ENCODE measurements at places on chromosomes 7 and 10.

DNA sequence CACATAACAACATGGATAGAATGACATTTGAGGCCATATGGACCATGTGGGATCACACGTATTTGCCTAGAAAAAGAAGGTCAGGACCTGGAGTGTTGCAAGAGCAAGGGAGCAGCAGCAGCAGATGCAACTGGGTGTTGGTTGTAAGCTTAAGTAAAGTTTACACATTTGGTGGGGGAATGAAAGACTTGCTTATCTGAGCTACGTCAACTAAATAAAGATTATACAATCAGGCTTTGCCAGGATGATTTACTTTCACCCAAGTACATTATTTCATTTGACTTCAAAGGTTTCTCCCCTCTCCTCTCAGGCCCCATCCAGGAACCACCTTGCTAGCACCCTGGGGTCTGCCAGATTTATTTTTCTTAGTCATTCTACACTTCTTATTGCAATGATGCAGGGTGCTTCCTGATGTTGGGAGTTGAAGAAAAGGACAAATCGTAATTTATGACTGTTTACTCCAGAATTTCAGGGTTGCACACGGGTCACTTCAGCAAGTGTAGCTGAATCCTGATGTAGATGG lies 591.9 kb upstream of the IGFBP3 start:
- DNase-seq = no peak

- no peak for DNase-seq
Measured at GRCh38 chr7:106061301-106061979, 50.7 kb downstream of the SYPL1 start.

DNA sequence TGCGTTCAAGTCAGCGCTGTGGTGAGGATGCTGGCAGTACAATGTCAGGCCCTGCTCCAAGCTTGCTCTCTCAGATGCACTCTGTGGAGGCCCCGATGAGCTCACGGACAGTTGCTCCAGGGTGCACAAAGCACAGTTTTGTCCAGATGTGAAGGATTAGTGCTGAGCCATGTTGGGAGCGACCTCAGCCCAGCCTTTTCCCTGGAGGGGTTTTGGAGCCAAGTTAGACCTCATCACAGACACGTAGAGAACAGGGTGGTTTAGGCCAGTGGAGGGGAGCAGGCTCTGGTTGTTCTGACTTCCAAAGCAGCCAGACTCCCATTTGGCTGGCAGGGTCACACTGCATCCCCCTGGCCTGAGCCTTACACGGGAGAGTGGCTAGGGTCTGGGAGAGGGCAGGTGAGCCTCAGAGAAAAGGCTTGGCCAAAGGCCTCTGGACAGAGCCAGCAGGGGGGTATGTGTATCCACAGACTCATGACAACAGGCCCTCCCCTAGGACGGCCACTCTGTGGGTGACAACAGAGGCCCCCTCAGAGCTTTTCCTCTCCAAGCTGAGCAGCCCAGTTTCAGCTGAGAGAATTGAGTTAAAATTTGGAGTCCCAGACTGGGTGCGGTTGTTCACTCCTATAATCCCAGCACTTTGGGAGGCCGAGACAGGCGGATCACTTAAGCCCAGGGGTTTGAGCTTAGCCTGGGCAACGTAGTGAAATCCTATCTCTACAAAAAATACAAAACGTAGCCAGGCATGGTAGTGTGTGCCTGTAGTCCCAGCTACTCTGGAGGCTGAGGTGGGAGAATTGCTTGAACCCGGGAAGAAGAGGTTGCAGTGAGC lies 4.7 kb downstream of the PLAC9 start:
- no peak for DNase-seq

DNA sequence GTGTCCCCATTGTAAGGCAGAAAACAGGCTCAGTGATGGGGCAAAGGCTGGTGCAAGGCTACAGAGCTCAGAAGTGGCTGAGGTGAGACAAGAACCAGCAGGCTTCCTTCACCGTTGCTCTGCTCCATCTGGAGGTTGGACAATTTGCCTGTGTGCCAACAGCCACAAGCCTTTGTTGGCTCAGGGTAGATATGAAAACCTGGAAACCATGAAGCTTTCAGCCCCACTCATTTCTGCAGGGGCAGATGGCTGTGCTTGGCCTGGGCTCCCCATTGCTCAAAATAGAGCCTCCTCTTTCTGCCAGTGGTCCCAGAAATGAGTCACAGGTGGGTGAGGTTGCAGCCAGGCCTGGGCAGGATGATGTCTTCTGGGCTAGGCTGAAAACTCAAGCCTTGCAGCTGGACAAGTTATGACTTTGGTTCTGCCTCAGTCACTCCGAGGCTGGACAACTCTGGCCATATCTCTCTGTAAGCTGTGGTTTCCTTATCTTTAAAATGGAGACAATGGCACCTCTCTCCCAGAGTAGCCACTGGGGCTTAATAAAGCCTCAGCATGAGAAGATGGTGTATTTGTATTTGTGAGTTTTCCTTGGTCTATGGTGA lies 12.2 kb upstream of the ZNF273 start:
- DNase-seq = no peak

- no peak for DNase-seq
Measured at GRCh38 chr10:23099816-23100215, 4.4 kb downstream of the MSRB2 start.

DNA sequence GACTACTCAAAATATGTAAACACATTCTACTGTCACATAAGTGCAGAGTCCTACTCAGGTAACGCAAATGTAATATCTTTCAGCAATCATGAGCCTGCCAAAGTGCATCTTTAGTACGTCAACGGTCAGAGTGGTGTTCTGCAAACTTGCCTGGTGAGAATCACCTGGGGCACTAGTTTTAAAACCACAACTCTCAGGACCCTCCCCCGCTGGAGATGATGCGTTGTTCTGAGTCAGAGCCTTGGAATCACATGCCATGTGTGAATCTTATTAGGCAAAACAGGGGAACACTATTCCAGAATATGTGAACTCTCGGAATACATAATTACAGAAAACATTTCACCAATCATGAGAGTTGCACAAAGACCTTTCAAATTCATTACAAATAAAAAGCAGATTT lies 115.7 kb downstream of the TPK1 start:
- DNase-seq = no peak

DNA sequence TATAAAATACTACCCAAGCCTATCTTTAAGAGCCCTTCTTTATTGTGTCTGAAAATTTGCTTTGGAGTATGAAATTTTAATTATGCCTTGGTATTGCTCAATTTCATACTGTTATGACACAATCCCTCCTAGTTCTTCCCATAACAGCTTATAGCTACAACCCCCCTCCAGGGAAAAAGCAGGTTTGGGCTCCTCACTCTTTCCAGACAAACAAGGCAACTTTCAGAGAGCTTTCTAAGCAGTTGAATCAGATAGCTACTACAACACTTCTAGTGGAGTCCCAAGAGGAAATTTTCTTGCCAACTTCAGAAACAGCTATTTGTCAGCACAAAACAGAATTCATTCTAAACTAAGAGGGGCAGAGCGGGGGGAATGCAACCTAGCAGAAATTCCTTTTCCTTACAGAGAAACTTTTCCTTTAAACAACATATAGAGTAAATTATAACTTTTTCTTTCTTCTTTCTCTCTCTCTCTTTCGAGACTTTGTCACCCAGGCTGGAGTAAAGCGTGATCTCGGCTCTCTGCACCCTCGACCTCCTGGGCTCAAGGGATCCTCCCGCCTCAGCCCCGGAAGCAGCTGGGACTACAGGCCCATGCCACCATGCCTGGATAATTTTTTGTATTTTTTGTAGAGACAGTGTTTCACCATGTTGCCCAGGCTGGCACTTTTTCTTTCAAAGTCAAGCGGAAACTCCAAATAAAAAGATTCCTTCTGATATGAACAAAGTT lies 26.0 kb upstream of the JMJD1C start:
- DNase-seq = no peak

Measured in NCI-H748 treated with DMSO at 0.1 percent for 48 hours (cell line).